ENCODE measurements at places on chromosomes 5 and 9. TPM values are rescaled to one million over a fixed set of nuclear protein-coding genes. Genes with fewer than 3 reads are reported as not detected.

- DNase-seq: no peak
Measured at GRCh38 chr9:842635-843426, 1.3 kb downstream of the DMRT1 start.

DNA sequence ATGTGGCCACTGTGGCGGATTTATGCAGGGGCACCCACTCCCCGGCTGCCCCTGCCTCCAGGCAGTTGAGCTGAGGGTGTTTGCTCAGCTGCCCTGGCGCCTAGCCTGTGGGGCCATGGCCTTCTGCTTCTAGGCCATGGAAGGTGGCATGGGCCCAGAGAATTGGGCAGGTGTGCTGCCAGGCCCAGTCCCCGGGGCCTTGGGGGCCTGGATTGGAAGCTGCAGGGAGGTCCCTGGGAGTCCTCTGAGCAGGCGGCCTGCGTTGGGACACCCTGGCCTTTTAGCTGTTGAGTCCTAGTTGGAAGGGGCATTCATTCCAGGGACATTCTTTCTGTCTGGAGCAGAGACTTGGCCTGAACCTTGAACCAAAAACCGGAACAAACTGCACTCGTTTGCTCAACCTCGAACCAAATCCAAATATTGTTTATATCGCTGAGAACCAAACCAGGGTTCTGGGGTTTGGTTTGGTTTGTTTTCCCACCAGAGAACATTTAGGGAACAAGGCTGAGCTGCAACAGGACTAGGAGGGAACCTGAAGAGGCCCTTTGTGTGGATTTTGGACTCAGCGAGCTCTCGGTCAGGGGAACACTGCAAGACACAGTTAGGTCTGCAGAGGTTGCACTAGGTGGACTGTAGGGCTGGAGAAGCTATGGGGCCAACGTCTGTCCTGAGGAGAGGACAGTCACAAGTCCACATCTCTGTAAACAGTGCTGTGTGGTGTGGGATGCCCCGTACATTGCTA is 116.8 kb downstream of the BOD1 start:
- no peak for DNase-seq

DNA sequence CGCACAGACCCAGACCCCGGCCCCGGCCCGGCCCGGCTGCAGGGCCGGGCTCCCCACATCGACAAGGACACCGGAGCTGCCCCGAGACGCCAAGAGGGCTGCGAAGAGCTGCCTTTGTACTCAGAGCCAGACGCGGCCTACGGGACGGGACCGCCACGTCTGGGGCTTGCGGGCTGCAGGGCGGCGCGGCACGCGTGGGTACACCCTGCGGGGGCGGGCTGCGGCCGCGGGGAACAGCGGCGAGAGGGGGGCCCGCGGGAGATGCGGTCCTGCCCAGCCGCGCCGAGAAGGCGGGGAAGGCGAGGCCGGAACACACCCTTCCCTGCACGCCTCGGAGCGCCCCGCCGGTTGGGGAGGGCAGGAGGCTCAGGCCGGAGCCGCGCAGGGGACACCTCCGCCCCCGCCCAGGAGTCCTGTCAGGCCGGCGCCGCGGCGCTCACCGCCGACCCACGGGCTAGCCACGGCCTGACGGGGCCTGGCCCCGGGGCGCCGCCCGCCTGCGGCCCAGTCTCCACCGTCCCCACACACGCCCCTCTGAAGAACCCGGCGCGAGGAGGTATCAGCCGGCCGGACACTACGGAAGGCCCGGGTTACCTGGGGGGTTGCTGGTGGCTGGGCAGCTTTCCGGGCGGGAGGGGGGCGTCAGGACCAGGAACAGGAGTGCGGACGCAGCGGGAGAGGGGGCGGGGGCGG is 478 bp downstream of the RAB14 start:
- DNase-seq: peak; percentile 71

The CCNI2 gene
- total RNA-seq: 8.9 TPM

The FGFR4 gene
- total RNA-seq: 1.9 TPM

The DMRT2 gene
- not detected for total RNA-seq
